ENCODE measurements at places on chromosomes 12 and 14.

DNA sequence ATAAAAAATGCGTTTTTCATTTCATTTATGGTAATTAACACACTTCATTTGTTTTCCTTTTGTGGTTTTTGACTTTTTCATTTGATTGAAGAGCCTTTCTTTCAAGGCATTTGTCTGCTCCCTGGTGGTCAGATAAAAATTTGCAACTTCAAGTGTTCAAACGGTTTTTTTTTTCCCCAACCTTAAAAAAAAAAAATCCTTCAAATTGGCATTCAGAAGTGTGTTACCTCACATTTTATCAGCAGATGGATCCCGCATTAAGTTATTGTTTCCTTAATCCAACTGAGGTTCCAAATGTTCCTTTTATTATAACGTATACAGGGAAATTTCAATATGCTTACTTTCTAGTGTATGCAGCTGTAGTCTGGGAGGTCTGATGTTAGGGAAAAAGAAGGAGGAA, 47.2 kb downstream of the MYF5 start:
- DNase-seq = no peak

GRCh38 chr12:56878010-56878339, 56.2 kb downstream of the SDR9C7 start:
- no peak for DNase-seq

- no peak for DNase-seq
Observed at GRCh38 chr12:106137530-106138356, 1.0 kb downstream of the NUAK1 start.

DNA sequence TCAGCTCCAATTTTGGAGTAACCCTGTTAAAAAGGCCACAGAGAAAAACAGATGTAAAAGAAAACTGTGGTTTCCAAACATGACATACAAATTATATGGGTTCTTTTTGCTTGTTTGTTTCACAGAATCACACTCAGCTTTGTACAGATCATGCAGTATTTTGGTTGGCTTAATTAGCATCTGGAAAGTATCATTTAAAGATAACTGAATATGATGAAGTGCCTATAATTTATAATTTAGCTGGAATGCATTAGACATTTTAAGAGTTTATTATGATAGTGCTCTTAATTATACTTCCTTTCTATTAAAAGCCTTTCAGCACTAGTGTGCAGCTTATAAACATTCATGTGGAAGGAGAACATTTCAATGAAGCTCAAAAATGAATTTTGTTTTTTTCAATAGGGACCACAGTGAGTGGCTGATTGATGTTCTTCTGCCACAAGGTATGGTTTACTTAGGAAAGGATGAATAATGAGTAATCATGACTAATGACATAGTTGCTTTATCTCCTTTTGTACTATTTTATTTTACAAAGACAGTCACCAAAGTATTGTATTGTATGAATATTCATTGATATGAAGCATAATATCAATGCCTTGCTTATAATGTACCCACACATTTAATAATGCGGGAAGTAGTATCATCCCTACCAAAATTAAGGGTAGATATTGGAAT, 98.3 kb downstream of the UNC79 start:
- DNase-seq = no peak

- peak; percentile 92 for DNase-seq
Observed at GRCh38 chr14:96100161-96101064, 61.3 kb downstream of the C14orf132 start.

GRCh38 chr14:63715360-63715759, 12.5 kb downstream of the SGPP1 start:
- no peak for DNase-seq

- DNase-seq = no peak
Observed at GRCh38 chr12:120928864-120929652, 24.9 kb upstream of the SPPL3 start.

- no peak for DNase-seq
Observed at GRCh38 chr14:101876555-101876938, 87.8 kb upstream of the DYNC1H1 start.

DNA sequence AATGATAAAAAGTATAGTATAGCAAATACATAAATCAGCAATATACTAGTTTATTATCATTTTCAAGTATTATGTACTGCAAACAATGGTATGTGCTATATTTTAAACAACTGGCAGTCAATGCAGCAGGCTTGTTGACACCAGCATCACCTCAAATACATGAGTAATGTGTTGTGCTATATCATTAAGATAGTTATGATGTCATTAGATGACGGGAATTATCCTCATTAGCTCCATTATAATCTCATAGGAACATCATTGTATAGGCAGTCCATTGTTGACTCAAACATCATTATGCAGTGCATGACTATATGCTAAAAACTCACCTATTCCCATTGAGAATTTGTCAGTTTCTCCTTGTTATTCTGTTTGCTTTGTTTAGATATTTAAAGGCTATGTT, 85.4 kb downstream of the PRKD1 start:
- DNase-seq = no peak

GRCh38 chr14:28879573-28879996, 113.0 kb downstream of the FOXG1 start:
- DNase-seq = peak; percentile 2

DNA sequence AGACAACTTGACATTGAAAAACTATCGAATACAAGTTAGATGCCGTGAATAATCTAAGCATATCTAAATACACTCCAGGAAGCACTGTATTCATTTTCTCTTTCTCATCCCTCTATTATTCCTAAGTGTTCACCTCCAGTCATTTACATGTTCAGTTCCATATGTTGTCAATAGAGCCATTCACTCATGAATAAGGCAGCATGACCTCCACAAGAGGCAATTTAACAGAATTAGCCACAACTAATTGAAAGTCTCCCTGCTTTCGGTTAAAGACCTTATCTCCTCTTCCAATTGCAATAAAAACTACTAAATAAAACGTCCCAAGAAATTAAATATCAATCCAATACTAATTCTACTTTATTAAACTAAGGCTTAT, 1.8 kb downstream of the LRIG3 start:
- DNase-seq = no peak

Data from H7 (cell line).